ENCODE measurements at places on chromosomes 6 and 20.

GRCh38 chr20:38170826-38171674, 6.0 kb upstream of the TGM2 start:
- DNase-seq: no peak

DNA sequence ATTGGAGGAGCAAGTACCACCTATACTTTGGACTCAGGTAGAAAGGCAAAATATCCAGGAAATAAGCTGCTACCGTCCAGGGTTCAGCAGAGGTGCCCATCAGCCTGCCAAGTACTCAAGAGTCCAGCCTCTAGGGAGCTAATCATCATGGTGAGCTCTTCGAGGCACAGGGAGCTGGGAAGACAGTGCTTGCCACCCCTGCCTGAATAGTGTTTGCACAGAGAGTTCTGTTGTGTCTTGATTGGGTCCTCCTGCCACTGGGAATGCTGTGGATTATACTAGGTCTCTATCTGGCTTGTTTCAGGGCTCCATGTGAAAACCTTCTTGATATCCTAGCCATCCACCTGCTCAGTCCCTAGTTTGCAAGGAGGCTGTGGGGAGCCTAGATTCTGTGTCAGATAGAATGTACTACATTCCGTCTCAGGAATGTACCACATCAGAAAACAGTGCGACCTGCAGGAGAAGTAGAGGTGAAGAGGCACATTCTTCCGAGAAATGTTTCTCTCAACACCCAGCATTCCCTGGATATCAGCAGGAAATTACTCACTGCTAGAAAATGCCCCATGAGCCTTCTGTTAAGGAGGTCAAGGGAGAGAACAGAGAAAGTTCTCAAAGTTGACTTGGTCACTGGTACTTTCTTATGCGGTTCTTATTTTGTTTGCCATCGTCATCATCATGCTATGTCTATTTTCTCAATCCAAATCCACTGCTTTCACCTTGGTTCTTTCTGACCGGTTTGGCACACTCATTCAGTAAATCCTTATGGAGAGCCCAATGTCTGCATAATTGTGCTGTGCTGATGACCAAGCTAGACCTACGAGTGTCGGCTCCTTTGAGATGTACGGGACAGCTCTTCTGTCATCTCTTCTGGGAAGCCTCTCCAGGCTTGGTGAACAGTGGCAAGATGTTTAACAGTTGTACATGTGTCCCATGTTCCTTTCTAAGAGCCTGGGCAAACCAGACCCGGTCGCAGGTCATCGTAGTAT, 30.7 kb downstream of the PTPN1 start:
- no peak for DNase-seq

DNA sequence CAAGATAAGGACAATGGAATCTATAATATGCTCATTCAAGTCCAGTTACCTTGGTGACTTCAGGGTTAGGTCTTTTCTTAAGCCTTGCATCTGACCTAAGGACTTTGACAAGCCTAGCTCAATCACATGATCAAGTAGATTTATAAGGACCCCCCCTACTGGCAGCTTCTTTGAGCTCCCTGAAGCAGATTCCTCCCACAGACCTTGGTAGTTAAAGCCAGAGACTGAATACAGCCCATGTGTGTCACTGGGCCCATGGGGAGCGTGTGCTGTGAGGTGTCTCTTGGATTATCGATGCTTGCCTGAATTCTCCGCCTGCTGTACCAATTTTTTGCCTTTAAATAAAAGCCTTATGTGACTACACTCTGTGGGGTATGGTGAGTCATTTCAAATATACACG, 372.7 kb upstream of the RGS17 start:
- peak; percentile 7 for DNase-seq

GRCh38 chr6:110114004-110114403, 65.5 kb downstream of the WASF1 start:
- DNase-seq: no peak

- peak; percentile 11 for DNase-seq
Observed at GRCh38 chr6:145017516-145017915, 717.8 kb downstream of the EPM2A start.

DNA sequence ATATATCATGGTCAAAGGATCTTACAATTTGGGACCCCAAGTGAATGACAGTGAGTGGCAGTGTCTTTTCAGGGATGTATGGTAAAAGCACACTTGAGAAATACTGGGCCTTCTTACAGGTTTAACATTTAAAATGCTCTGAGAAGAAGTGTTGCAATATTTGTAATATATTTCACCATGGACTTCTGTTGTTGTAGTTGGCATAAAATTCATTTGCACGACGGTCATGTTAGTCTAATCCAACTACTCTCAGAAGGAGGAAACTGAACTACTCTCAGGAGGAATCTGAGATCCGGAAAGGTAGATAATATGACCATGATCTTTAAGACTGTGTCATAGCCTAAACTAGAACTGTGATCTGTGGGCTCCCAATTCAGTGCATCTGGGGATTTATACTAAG, 700.1 kb downstream of the HDGFL1 start:
- no peak for DNase-seq

GRCh38 chr6:37272834-37273566, 15.1 kb upstream of the TMEM217 start:
- DNase-seq: peak; percentile 81

- no peak for DNase-seq
Observed at GRCh38 chr6:4905826-4906225, 98.0 kb downstream of the RPP40 start.

- no peak for DNase-seq
Observed at GRCh38 chr20:63964412-63964811, 5.3 kb downstream of the ZNF512B start.

- DNase-seq: no peak
Observed at GRCh38 chr6:167589615-167589940, 237.1 kb upstream of the AFDN start.

- DNase-seq: no peak
Observed at GRCh38 chr6:89139509-89140346, 6.1 kb upstream of the PM20D2 start.

GRCh38 chr6:150391890-150392289, 23.1 kb downstream of the IYD start:
- no peak for DNase-seq

DNA sequence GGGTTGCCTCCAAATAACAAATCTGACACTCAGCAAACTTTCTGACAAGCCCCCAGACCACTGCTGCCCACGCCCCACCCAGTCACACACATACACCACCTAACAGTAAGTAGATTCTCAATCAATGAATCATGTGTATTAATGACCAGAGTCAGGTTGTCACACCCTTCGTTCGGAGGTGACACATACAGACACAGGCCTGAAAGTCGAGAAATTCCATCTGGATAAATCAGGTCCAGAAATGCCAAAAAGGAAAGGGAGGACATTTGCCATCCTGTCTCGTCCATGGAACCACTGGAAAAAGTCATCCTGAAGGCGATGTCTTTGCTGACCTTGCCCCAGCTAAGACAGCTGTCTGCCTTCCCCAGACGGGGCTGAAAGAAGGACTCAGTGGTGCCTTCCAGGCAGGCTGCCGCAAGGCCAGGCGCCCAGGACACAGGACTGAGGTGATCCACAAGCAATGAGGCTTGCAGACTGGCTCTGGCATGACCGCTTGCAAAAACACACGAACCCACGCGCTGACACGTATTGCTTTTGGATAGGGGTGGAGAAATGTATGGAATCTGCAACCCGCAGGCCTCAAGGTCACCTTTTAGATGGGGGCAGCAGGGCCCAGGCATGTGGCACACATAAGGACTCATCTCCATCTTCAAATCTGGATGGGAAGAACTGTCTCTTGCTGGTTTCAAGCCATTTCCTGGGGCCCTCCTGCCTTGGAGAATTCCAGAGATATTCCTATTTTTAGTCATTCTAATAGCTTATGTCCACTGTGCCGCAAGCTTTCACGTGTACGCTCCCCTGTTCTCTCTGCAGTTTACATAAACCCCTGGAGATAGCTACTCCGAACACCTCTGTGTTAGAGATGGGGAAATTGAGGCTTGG, 9.0 kb downstream of the NFATC2 start:
- no peak for DNase-seq
